ENCODE measurements at places on chromosomes 1 and 21.

DNA sequence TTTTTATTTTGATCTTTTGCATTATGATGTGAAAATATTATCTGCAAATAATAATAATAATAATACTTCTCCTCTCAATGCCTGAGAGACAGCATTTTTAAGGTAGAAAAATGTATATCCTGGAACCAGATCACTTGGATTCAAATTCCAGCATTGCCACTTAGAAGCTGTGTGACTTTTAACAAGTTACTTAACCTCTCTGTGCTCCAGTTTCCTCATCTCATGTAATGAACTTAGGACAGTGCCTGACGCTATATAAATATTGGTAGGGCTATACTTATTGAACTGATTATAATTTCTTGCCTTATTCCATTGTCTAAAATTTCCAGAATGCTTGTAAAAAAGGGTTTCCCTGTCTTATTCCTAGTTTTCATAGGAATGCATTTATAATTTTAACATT lies 137.2 kb downstream of the IGSF21 start:
- DNase-seq: no peak

DNA sequence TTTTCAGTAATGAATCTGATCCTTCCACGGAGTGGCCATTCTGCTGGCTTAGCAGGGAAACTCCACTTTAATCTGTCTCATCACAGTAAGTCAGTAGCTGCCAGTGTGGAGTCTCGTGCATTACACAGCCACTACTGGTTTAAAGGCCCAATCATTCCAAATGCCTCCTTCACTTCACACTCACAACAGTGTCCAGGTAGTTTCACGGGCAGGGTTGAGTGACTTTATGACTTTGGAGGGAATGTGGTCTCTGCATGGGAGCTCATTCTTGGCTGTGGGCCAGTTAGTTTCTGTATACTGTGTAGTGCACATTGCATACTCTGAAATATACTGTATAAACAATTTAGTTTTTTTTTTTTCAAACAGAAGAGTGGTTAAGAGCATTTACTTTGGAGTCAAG lies 34.6 kb upstream of the C1orf87 start:
- no peak for DNase-seq

DNA sequence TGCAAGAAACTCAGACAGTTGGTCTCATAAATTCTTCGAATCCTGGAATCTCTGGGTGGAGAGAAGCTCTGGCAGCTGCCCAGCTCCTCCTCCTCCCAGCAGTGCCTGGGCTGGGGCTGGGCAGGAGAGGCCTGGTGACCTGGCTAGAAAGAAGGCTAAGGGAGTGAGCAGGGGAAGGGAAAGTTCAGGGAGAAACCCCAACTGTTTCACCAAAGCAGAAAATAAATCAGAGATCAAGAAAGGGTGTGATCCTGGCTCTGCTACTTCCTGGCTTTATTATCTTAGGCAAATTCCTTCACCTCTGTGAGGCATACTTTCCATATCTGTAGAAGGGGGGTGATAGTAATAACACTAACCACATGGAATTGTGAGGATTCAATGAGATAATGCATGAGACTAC lies 8.8 kb upstream of the COL16A1 start:
- DNase-seq: no peak

DNA sequence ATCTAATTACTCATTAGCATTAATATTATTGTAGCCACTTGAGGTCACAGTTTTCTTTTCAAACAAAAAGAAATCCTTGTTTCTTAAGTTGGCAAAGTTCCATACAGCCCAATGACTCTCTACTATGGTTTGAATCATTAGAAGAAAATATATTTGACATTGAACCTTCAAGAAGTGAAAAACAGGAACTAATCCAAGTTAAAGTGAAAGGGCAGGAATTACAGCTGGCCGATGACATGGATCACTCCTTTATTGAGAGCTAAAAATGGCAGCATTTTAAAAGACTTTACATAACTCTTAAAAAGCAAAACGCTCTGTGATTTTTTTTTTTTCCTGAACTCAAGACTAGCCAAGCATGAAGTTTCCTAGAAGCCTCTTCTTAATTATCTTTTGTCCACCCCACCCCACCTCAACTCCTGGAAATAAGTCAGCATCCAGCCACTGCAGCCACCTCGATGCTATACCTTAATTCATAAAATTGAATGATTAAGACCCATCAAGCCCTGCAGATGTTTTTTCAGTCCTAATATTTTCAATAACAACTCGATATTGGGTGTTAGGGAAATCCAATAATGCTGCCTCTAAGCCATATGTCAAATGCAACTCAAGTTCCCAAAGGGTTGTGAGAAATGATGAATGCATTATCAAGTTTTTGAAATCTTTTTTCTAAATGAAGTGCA lies 323.1 kb downstream of the HHIPL2 start:
- no peak for DNase-seq

GRCh38 chr1:44326821-44327465 lies 28.1 kb downstream of the ERI3 start:
- no peak for DNase-seq

DNA sequence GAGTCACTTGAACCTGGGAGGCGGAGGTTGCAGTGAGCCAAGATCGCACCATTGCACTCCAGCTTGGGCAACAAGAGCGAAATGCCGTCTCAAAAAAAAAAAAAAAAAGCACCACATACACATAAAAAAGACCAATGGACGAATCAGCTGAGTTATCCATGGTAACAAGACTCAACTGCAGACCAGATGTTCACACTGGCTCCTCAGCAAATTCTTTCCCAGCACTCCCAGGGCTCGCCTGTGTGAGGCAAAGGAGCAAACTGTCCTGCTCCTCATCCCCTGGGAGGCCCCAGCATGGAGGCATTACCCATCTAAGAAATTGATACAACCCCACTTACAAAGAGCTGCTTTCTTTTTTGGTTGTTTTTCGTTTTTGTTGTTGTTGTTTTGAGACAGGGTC lies 3.1 kb downstream of the TMEM234 start:
- DNase-seq: no peak

Data from activated naive CD4-positive, alpha-beta T cell (primary cell).